ENCODE measurements at places on chromosomes 13 and 19.

- no peak for DNase-seq
Observed at GRCh38 chr19:38774181-38774950, 1.0 kb upstream of the LGALS7 start.

GRCh38 chr19:6652805-6653094, 17.2 kb downstream of the TNFSF14 start:
- DNase-seq, result no peak

- no peak for DNase-seq
Observed at GRCh38 chr19:14563989-14564651, 7.7 kb downstream of the NDUFB7 start.

DNA sequence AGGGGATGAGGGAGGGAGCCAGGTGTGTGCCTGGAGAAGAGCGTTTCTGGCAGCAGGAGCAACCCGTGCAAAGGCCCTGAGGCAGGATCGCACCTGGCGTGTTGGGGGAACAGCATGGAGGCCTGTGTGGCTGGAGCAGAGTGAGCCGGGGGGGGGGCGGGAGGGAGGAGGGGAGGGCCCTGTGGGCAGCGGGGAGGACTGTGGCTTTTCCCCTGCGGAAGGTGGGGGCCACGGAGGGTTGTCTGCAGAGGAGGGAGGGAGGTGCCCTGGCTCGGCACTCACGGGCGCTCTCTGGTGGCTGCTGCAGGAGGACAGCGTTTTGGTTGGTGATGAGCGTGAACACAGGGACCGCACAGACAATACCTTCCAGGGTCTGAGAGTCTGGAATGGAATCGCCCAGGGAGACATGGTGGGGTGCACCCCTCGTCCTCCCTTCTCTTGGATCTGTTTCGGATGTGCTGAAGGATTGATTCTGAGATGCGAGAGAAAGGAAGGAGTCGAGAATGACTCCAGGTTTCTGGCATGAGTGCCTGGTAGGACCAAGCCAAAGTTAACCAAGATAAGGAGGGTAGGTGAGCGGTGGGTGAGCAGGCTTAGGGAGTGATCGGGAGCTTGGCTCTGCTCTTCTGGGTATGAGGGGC, 6.5 kb downstream of the RAB11B start:
- peak; percentile 87 for DNase-seq

DNA sequence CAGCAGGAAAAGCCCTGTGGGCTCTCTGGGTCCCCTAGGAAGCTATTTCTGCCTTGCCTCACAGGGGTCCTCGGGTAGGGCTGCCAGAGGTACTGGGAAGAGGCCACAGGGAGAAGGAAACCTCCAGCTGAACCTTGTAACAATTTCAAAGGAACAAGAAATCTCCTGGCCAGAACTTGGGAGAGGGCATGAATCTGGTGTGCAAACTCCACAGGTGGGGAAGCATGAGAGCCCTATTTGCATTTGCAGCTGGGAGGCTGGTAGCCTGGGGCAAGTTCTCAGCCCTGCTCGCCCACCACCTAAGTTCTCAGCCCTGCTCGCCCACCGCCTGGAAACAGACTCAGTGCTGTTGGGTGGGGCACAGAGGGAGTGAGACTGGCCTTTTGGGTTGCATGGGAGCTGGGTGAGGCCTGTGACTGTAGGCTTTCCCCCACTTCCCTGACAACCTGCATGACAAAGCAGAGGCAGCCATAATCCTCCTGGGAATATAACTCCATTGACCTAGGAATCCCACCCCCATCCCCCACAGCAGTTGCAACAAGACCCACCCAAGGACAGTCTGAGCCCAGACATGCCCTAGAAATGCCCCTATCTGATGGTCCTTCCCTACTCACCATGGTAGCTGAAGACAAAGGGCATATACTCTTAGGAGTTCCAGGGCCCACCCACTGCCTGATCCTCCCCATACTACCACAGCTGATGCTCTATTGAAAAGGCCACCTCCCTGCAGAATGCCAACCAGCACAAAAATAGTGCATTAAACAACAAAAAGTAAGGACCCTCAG, 11.7 kb downstream of the UGGT2 start:
- DNase-seq, result no peak

- peak; percentile 58 for DNase-seq
Observed at GRCh38 chr13:77516342-77516789, 19.1 kb upstream of the SCEL start.

GRCh38 chr19:48842789-48843162, 6.5 kb upstream of the HSD17B14 start:
- DNase-seq, result peak; percentile 53

DNA sequence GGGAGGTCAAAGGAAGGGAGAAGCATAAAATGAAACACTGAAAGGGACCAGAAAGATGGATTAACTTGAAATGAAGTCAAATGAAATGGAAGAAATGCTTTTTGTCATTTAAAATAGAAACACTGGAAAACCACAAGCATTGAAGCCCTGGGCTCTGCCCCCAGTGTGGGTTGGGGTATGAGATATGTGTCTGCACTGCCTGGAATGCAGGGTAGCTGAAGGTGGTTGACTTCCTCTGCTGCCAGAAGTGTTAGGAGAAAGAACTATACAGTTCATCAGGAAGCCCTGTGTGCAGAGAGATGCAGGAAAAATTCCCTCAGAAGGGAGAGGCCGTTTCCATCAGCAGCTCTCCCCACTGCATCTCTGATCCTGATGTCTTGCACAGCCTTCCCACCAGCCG, 69.2 kb downstream of the DHRS12 start:
- DNase-seq, result no peak

- no peak for DNase-seq
Observed at GRCh38 chr19:2736550-2737190, 3.1 kb downstream of the SLC39A3 start.

GRCh38 chr19:3697671-3698385, 2.4 kb downstream of the PIP5K1C start:
- DNase-seq, result no peak

GRCh38 chr19:8585894-8586750, 8.9 kb upstream of the MYO1F start:
- DNase-seq, result peak; percentile 66

- no peak for DNase-seq
Observed at GRCh38 chr13:29859971-29860370, 9.6 kb upstream of the UBL3 start.

GRCh38 chr13:109548374-109548773, 238.0 kb downstream of the IRS2 start:
- no peak for DNase-seq

DNA sequence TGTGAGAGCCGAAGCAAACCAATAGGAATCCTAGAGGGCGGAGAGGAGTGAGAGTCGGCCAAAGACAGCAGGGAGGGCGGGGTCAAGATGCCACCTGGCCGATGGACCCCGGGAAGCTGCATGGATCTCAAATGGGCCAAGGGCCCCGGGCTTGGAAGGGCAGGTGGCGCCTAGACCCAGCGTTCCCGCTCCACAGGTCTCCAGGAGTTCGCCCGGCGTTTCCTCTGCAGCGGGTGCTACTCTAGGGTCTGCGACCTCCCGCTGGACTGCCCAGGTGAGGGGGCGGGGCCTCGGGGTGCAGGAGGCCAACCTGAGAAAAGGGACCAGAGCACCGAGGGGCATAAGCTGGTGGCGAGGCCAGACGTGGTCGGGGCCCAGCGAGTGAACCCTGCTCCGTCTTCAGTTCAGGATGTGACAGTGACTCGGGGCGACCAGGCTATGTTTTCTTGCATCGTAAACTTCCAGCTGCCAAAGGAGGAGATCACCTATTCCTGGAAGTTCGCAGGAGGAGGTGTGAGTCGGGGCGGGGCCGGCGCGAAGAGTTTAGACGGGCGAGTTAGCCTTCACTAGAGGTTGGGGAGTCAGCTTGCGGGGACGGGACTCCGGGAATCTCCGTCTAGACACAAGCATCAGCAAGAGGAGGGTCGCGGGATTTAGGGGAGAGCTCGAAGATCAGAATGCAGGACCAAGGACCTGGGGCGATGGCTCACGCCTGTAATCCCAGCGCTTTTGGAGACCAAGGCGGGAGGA, 9.9 kb downstream of the SPACA6 start:
- no peak for DNase-seq

- no peak for DNase-seq
Observed at GRCh38 chr19:4606921-4607678, 32.2 kb upstream of the TNFAIP8L1 start.

GRCh38 chr13:105345131-105345530, 1190.3 kb downstream of the EFNB2 start:
- no peak for DNase-seq

- no peak for DNase-seq
Observed at GRCh38 chr13:47184321-47184720, 287.5 kb upstream of the HTR2A start.

DNA sequence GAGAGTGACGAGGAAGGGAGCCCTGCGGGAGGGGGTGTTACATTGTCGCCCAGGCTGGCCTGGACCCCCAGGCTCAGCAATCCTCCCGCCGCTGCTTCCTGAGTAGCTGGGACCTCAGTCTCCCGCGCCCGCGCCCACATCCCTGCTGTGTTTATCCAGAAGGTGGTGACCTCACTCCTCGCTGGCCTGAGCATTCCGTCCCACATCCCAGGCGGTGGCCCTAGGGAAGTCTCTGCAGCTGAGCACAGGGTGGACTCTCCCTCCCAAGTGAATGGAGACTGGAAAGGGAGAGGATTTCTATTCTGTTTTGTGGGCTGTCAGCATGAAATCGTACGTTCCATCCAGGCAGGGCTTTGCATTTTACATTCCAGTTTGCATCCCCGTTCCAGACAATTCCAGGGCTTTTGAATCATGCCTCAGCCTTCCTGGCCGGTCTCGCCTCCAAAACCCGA, 401 bp upstream of the ZNF765 start:
- DNase-seq, result no peak

GRCh38 chr19:13526552-13526951, 20.3 kb upstream of the CACNA1A start:
- DNase-seq, result peak; percentile 3

DNA sequence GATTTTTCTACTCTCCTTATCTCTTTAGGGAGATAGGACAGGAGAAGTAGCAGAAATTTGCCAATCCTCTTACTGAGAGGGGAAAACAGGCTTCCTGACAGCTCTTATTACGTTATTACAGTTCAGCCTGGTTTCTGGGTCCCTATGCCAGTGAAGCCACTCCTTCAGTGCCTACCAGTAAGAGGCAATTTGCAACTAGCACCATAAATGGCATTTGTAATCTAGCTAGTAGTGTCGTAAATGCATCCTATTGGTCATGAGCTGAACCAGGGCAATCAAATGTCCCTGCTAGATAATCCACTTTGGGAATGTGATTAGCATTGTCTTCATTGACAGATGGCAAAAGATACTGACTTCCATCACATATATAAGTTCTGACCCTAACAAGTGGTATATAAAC, 428.8 kb downstream of the DCT start:
- DNase-seq, result no peak

GRCh38 chr13:92842145-92842544, 384.5 kb upstream of the GPC6 start:
- no peak for DNase-seq

Data from stimulated activated effector memory CD8-positive, alpha-beta T cell treated with anti-CD3 and anti-CD28 coated beads, Interleukin-12 subunit alpha, Interleukin-12 subunit beta, amount 100 ng/mL, for 72 hours (primary cell).